ENCODE measurements at places on chromosomes 3 and 15.

- DNase-seq, result no peak
These were observed 427 bp upstream of the RNF111 start for GRCh38 chr15:58987036-58987435.

DNA sequence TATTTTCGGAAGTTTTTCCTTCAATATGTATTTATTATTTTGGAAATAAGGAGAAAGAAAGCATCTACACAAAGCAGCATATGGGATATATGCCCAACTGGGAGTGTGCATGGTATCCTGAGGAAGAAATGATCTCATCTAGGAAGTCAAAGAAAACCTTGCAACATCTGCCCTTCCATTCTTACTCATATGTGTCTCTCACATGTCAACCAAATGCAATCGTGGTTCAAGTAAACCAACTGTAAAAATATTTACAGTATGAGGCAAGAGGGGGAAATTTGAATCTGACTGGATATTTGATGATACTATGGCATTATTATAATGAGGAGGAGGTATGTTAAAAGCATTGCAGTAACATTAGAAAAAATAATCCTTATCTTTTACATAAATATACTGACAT lies 3.2 kb upstream of the SCG3 start:
- DNase-seq, result no peak

GRCh38 chr3:197302696-197303341 lies 4.4 kb upstream of the DLG1 start:
- no peak for DNase-seq

DNA sequence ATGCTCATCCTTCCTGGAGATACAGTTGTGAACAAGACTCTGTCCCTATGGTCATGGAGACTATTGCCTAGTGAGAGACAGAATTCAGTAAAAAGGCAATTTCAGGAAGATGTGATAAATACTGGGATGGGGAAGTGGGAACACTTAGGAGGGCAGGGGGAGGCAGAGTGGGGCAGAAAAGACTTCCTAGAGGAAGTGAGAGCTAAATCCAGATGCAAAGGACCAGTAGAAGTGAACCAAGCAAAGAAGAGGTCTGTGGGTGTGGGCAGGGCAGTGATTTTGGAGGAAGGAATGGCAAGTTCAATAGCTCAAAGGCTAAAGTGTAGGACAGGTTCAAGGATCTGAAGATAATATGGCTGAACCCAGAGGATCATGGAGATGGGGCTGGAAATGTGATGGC lies 68.9 kb downstream of the CD200R1L start:
- DNase-seq, result no peak

- peak; percentile 48 for DNase-seq
These were observed 727 bp downstream of the RAP2B start for GRCh38 chr3:153162513-153163392.

DNA sequence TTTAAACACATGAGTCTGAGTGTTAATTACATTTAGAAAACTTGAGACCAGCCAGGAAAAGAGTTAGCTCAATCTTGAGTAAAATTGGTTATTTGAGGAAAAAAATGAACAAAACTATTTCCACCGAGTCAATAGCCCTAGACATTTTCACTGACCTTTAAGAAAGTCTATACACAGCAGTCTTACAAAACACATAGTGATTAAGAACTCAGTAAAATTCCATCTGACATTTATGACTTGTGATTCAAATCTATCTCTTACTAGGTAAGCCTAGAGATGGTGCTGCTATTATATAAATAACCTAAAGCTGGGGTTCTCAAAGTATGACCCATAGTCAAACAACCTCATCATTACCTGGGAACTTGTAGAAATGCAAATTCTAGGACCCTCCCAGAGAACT lies 109.1 kb upstream of the COL8A1 start:
- no peak for DNase-seq

DNA sequence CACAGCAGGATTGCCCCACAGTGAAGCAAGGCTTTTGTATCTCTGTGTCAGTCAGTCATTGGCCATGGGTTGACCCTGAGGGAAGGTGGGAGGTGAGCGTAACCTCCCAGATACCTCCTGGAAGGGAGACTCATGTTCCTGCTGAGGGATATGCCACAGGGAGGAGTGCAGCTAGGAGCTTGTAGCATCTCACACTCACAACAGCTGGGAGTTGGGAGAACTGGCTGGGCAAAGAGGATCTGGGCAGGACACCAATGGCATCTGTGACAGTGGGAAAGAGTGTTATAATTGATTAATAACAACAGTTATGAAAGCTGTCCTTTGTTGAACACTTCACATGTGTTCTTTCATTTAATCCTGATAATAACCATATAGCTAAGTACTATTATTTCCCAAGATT lies 171.0 kb downstream of the TLE3 start:
- no peak for DNase-seq

- DNase-seq, result no peak
These were observed 113.9 kb upstream of the MANF start for GRCh38 chr3:51271172-51271571.

DNA sequence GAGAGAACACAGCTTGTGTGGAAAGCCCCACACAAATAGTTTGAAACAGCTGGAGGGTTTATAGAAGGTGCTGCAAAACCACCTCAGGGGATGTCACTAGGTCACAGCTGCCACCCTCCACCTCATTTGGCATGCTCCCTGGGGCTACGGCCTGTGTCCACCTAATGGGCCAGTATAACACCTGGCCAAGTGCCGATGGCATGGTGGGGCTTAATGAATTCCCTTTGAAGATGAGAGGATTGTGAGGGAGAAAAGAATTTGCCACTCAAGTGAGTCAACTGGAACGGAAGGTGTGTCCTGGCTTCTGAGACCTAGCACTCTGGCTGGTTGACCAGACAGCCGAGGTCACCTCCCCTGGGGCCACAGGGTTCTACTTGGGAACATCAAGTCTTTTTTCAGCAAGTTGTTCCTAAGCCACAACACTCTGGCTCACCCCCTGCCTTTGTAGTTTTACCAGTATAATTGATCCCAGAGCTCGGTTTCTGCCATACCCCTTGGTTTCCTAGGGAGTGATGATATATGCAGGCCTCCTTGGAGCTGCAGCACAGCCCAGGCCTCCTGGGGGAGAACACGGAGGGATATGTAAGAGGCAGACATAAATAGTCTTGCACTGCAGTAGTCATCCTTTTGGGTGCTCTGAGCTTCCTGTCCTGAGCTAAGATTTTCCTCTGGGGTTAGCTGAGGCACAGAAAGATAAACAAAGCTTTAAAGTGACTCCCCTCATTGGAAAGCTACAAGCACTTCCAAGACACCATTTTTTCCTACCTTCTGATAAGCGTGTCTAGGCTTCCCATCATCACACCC lies 178.2 kb upstream of the LPP start:
- DNase-seq, result peak; percentile 35

DNA sequence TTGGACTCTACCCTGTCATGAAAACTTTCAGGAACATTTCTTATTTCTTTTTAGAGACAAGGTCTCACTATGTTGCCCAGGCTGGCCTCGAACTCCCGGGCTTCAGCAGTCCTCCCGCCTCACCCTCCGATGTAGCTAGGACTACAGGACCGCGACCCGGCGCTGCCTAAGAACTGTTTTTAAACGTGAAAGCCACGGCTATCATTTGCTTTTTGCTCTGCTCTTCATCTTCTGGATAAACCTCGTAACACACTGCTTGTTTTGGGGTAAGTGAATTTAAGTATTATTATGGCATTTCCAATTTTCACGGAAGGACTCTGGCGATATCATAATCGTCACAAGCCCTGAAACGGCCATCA lies 14.3 kb upstream of the CCNL1 start:
- DNase-seq, result no peak

GRCh38 chr15:57575363-57575762 lies 16.3 kb upstream of the MYZAP start:
- no peak for DNase-seq

DNA sequence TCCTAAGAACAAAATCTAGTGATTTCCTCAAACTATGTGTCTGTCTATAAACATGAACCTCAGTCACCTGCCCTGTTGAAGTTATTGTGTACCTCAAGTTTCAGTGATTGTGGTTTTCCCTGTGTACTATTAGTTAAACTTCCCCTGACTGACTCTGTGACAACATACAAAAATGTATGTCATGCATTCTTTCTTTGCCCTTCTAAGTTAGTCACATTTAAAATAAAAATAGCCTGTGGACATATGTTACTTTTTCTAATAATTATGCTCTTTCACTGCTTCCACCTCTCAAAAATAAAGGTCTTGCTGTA lies 29.8 kb downstream of the EPHA6 start:
- DNase-seq, result no peak

DNA sequence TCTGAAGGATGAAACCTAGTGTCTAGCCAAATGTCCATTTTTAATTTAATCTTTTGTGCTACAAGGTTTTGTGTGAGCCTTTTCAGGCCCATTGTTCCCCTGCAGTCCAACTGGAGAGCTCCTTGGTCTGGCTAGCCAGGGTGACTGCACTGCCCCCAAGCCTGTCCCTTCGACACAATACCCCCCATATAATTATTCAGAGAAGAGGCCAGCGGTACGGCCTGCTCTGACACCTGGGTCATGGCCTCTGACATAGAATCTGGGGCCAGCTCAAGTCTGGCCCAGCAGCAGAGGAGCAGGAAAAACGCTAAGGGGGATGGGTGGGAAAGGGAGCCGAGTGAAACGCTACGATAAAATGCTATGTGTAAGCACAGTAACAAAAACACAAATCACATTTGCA lies 64.2 kb upstream of the PYGO1 start:
- DNase-seq, result no peak

DNA sequence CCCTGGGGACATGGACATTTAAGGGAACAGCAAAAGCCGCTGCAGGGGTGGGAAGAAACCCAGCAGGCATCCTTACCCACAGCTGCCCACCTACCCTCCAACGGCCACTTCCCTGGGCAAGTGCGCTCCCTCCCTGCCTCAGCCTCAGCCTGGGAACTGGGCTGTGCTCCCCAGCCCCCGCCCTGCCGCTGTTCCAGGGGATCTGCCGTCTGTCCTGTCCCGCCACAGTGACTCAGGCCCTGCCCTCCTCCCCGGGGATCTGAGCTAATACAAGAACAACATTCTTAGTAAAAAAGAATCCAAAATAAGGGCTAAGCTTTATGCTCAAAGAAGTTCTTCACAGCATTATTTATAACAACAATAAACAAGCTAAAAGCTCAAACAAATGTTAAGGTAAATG lies 7.4 kb upstream of the IQSEC1 start:
- DNase-seq, result no peak

DNA sequence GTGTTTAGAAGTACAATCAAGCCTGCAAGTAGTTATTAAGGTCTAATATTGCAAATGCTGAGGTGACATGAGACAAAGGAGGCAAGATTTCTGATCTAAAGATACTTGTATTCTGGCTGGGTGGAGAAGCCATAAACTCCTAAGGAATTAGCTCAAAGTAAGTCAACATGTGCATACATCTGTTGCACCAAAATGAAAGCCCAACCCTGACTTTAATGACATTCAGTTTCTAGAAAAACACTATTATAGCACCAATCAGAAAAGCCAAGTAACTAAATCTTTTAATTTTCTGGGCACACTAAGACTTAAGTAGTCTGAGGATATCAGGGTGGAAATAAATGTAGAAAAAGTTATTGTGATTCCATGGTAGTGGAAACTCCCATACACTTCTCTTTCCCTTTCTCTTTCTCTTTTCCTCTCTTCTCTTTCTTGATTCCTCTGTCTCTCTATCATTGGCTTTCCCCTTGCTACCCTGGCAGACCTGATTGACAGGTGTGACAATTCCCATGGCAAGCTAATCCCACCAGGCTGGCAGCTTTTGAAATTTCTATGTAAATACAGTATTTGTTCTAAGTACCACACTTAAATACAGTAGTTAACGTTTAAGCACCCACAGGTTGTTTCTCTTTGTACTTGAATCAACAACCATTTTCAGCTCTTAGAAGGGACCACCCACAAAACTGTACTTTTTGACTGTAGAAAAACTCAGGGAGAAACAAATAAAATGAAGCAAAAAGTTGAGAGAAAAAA lies 528.4 kb upstream of the SEMA6D start:
- no peak for DNase-seq

GRCh38 chr15:101651554-101652097 lies 555 bp downstream of the TM2D3 start:
- no peak for DNase-seq

GRCh38 chr15:47787875-47788274 lies 70.6 kb downstream of the SEMA6D start:
- DNase-seq, result no peak

DNA sequence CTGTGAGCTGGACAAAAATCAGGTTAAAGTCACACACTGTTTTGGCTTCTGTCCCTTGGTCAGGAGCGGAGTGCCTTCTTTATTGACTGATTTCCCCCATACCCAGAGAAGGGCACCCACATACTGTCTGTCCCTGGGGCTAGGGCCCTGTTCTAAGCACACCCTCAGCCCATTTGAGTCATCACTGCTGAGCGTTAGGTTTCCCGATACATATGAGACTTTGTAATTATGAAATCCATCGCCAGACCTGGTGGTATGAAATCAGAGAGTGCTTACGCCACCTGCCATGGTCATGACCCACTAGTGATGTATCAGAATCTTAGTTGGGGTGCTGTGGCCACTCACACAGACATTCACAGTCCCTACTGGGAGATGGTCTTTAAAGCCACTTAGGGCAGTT lies 96.8 kb downstream of the CHDH start:
- no peak for DNase-seq

GRCh38 chr3:63910001-63910400 lies 2.2 kb downstream of the SCAANT1 start:
- DNase-seq, result no peak

GRCh38 chr3:69426291-69426966 lies 40.5 kb upstream of the FRMD4B start:
- no peak for DNase-seq

DNA sequence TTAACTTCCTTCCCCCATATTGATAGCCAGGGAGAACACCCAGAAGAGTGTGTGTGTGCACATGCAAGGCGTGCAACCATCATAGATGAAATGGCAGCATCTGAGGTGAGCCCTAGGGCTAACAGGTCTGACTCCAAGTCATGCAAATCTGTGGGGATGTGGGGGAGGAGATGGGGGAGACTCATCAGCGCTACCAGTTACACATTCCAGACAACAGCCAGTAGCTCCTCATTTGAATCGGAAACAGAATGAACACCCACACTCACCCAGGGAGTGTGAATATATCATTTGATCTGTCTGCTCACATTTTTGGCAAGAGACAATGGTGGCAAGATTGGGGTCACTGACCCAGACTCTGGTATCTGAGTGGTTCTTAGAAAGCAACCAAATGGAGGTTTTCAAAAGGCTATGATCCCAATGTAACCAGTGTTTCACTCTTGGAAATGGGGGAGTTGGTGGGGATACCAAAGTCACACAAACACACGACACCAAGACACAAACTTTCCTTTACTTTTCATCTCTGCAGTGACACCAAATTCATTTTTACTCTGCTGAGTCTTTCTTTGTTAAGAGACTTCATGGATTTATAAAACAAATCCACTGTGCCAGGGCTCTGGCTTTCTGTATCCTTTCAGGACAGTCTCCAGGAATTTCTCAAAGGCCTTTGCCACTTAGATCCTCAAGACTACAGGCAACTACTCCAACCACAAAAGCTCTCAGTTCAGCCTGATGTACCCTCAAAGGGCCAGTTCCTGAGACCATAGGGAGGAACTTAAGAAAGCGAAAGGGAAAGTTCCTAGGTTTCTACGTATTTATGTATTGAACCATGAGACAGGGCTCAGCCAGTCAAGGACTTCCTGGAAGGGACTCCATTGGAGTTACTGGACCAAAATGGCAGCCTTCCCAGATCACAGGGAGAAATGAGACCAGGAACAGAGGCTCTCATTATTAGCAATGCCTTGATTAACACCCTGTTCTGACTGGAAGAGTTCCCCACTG lies 2.2 kb downstream of the CDCP1 start:
- DNase-seq, result no peak
